ENCODE measurements at places on chromosomes 1 and 21.
A peak's percentile ranks its signal among the peaks of the same experiment; 100 is the strongest.

- DNase-seq: no peak
Observed at GRCh38 chr21:44710756-44711326, 531 bp downstream of the TSPEAR start.

DNA sequence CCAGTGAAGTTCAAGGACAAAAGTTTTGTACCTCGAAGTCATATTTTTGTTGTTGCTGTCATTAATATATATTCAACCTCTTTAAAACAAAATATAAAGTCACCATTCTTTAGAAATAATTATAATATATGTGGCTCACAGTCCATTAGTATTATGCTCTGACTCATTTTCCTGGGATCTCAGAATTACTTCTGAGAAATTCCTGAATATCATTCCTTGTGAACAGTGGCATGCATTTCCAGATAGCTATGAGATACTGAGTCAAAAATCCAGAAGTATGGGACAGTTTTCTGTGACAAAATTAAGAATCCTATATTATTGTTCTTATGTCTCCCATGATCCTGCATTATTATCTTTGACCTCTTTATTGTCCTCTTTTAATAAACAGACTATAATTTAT lies 13.8 kb upstream of the RGS21 start:
- DNase-seq: no peak

DNA sequence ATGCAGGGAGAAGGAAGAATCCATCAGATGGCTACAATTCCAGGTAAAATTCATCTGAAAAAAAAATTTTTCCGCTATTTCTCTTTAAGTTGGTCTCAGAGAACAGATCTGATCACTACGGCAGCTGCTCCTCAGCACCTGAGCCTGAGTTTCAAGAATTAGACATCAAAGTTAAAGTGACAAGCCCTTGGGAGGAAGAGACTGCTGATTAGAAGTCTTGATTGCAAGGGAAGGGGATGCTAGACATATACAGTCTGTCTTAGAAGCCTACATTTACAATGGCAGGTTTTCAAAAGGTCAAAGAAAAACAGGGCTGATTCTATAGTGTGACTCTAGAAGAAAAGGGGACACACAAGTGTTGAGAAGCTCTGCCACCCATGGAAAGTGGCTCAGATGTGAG lies 48.3 kb downstream of the SUSD4 start:
- DNase-seq: no peak

- DNase-seq: no peak
Observed at GRCh38 chr1:204740354-204740753, 54.8 kb upstream of the LRRN2 start.

DNA sequence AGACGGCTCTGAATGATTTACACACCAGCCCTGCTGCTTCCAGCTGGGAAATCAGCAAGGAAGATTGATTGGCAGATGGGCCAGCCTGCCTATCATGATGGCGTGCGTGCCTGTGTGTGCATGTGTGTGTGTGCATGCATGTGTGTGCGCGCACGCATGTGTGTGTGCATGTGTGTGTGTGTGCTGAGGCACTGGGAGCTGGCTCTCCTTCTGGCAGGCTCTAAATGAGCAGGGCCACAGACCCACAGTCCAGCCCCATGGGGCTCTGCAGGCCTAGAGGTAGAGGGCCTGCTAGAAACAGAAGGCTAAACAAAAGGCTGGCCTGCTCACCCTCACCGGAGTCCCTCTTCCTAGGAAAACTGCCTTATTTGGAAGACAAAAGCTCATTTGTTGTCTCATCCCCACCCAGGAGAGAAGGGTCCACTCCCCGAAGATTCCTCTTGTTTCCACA lies 6.0 kb downstream of the KLHDC8A start:
- peak; percentile 66 for DNase-seq

DNA sequence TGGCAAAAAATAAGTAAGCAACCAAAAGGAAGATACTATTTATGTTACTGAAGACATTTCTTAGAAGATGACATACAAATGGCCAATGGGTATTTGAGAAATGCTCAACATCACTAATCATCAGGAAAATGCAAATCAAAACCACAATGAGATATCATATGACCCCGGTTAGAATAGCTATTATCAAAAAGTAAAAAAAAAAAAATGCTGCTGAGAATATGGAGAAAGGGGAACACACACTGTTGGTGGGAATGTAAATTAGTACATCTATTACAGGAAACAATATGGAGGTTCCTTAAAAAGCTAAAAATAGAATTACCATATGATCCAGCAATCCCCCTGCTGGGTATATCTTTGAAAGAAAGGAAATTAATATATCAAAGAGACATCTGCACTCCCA lies 34.3 kb upstream of the CREG1 start:
- DNase-seq: no peak

GRCh38 chr1:96834986-96835385 lies 113.4 kb downstream of the PTBP2 start:
- no peak for DNase-seq

- no peak for DNase-seq
Observed at GRCh38 chr1:117682372-117682771, 76.5 kb downstream of the TENT5C start.

GRCh38 chr1:11924334-11925195 lies 1.7 kb downstream of the KIAA2013 start:
- DNase-seq: no peak

GRCh38 chr1:18178111-18178510 lies 70.5 kb downstream of the IGSF21 start:
- no peak for DNase-seq

GRCh38 chr1:180988253-180988752 lies 34.4 kb downstream of the STX6 start:
- no peak for DNase-seq

GRCh38 chr1:63662056-63662836 lies 69.0 kb downstream of the PGM1 start:
- no peak for DNase-seq

- DNase-seq: no peak
Observed at GRCh38 chr1:156204686-156205085, 8.1 kb upstream of the PMF1 start.

DNA sequence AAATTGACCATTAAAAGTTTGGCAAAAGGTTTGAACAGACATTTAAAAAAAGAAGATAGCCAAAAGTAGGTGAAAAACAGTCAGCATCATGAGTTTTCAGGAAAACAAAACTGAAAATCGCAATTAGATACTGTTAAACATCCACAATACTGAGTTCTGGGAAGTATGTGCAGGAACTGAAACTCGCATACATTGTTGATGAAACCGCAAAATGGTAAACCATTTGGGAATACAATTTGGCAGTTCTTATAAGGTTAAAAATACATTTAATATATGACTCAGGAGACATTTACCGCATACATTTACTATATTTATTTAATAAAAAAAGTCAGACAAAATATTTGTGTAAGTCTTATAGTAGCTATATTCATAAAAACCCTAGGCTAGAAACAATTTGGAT lies 393.2 kb downstream of the COL11A1 start:
- no peak for DNase-seq

DNA sequence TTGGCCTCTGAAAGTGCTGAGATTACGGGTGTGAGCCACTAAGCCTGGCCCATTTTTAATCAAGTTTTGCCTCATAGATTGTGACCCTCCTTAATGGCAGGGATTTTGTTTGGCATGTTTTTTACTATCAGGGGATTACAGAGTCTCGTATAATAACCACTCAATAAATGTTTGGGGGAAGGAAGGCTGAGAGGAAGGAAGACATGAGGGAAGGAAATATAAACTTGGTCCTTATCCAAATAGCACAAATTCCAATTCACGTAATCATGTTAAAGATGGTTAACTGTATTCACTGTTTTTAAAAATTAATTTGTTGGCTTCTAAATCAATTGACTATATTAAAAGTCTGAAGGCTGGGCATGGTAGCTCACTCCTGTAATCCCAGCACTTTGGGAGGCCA lies 30.9 kb upstream of the SERTAD4 start:
- DNase-seq: no peak

DNA sequence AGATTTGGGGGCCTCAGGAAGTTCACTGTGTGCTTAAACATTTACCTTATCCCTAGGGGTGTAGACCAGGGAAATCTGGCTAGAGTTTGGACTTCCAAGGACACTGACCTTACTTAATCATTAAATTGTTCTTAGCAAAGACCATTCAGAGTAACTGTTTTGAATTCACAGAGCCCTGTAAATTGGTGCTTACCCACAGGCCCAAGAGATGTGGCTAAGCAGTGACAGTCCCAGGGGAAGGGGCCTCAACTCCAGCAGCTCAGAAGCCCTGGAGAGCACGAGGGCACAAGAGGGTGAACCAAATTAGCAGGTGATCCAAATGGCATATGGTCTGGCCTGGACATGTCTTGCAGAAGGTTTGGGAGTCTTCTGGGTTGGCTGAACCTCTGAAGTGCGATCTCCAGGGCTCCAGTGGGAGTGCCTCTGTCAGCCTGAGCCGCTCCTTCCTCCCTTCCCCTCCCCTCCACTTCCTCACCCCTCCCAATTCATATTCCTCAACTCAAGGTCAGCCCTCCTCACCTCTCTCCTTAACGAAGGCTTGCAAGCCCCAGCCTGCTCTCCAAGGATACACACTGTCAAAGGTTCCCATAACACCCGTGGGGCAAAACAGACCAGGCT lies 4.3 kb downstream of the PAQR7 start:
- DNase-seq: no peak

DNA sequence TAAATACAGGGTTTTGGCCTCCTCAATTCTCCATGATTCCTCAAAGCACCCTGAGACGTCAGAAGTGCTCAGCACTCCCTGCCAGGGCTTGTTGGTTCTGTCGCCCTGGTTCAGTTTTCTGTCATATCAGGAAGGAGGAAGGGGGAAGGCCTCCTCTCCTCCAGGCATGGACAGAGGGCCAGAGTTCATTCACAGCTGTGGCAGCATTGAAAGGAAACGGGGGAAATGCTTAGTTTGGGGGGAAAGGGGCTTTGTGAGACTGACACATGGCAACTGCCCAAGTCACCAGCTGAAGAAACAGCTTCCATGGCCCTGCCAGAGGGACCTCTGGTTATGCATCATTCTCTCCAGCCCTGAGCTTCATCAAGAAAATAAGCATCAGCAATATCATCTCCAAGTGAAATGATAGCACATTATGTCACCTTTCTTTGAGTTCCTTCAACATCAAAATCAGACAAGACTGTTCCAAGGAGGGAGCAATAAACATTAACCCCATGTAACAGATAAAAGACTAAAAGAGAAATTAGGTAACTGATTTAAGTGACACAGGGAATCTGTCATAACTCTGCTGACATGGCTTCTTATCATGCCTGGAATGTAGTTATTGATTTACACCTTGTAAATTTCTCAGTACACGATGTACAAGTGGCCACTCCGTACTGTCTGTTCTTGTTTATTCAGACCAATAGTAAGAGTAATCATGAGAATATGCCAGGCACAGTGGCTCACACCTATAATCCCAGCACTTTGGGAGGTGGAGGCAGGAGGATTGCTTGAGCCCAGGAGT lies 103.2 kb upstream of the SLC25A33 start:
- DNase-seq: no peak

DNA sequence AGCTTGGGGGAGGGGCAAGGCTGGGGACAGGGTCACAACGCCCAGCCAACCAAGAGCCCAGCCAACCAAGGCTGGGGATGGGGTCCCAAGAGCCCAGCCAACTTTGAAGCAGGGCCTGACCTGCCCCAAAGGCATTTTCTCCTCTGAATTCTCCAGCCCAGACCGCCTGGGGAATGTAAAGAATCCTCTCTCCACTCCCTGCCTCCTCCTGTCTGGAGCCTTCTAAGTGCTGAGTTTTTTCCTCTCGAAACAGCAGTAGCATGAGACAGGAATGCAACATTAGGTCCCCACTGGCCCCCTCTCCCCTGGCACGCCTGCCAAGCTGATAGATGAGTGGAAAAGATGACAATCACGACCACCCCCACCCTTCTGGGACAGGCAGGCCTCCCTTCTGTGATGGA lies 17.0 kb downstream of the C1orf198 start:
- DNase-seq: no peak

- DNase-seq: no peak
Observed at GRCh38 chr1:215241451-215241850, 158.9 kb downstream of the KCNK2 start.

- peak; percentile 11 for DNase-seq
Observed at GRCh38 chr1:12001249-12001917, 17.9 kb upstream of the MIIP start.

DNA sequence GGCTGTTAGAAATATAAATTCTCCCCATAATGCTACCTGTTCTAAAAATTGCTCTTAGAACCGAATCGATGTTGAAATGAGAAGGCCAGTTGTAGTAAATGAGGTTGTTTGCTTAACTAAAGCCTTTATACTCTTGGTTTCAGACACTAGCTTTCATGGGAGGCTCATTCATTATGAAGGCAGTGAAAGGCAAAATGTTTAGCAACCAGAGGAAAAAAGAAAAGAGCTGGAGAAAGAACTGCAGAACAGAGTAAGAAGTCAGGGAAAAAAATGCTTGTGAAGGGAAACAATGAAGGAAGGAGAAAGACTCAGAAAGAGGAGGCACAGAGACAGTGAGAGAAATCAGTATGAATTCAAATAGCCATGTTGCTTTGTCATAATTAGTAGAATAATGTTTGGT lies 128.2 kb downstream of the ATP5PO start:
- no peak for DNase-seq

Measured in NCI-H2227 treated with DMSO at 0.1 percent for 48 hours (cell line).